ENCODE measurements at places on chromosomes 3 and 15.

DNA sequence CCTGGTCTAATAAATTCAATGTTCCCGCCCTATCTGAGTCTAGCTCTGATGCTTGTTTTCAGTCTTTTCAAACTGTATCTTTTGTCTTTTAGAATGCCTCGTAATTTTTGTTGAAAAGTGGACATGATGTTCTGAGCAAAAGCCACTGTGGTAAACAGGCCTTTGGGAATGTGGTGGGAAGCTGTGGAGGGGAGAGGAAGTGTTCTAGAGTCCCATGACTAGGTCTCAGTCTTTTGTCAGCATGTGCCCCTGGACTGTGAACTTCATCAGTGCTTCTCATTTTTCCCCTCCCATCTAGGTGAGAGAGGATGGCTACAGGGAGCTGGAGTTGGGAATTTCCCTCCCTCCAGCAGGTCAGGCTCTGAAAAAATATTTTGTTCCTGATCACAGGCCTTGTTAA, 33.7 kb downstream of the SUSD5 start:
- no peak for DNase-seq

DNA sequence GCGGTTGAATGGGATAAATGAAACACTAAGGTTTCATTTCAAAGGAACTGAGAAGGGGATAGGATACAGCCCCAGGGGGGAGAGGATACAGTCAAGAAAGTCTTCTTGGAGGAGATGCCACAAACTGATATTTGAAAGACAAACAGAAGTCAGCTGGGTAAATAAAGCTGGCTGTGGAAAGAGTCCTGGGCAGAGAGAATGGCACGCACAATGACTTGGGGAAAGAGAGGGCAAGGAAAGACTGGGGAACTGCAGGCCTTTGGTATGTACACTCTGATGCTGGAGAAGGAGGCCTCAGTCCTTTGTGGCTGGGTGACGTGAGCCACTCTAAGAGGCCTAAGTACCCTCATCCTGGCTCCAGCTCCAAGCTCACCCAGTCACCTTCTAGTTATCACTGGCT, 45.2 kb upstream of the LMCD1 start:
- no peak for DNase-seq

GRCh38 chr3:4772171-4772804, 206.9 kb upstream of the BHLHE40 start:
- DNase-seq = peak; percentile 85

DNA sequence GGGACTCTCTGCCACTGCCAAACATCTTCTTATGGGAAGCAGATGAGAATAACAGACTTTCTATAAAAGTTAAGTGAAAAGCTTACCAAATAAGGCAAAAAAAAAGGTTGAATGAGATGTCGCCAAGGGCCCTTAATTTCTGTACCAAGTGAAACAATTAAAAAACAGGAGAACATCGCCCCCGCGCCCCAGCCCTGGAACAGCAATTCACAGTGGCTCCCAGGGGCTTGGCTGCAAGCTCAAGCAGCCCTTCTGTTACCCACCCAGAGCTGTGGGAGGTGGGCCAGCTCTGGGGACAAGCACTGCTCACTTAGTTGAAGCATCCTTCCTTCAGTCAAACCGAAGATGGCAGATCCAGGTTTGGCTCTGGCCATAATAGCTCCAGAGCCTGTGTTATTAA, 208.0 kb downstream of the ERC2 start:
- no peak for DNase-seq

DNA sequence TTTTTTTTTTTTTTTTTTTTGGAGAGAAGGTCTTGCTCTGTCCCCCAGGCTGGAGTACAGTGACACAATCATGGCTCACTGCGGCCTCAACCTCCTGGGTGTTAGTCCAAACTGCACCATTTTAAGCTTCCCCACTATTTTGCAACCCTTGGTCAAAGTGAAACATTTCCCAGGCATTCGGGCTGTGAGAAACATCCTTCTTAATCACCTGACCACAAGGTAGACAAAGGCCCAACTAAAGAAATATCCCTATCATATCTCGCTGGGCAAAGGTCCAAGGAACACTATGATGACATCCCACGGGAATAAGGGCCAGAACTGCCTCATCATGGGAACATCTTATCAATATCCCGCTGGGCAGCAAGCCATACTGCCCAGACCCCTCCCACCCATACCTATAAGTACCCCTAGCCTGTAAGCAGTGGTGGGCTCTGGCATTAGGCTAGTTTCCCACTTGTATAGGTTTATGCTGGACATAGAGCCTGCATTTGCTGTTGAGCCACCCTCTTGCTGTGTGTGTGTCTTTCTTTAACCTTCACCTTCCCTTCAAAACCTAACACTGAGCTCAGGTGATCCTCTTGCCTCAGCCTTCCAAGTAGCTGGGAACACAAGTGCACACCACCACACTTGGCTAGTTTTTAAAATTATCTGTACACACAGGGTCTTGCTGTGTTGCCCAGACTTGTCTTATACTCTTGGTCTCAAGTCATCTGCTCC, 95.2 kb downstream of the SEMA5B start:
- DNase-seq = no peak

- no peak for DNase-seq
Observed at GRCh38 chr3:42377681-42378080, 32.7 kb downstream of the LYZL4 start.

- no peak for DNase-seq
Observed at GRCh38 chr3:157061265-157061664, 98.7 kb downstream of the CCNL1 start.

DNA sequence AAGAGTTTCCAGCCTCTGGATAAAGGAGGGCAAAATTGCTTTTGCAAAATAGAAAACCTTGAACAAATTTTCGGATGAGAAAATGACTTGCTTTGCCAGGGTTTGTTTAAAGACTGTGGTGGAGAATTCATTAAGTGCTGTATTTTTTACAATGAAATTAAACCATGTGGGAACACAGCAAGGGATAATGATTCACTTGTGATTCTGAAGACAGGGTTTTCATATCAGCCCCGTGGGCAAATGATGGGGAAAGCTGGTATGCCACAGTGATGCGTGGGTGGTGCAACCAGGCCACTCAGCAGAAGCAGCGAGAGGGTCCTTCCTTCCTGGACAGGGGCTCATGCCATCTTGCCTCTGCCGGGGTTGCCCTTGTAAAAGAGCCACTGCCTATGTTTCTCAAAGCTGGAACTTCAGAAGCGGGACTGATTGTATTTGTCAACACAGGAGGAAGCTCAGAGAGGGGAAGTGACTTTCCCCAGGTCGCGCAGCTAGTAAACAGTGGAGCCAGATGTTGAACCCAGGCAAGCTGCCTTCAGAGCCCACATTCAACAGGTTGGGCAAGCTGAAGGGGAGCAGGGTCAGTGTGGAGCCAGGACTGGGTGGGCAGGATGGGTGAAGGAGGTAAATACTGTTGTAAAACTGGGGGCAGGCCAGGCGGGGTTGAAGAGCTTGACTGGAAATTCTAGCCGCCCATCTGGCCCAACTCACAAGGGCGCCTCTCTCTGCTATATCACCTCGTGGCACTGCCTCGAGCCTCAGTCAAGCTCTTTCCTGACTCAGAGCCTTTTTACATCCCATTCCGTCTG, 79.1 kb downstream of the TOP2B start:
- DNase-seq = no peak

- DNase-seq = peak; percentile 22
Observed at GRCh38 chr3:64489361-64490044, 198.3 kb downstream of the ADAMTS9 start.

DNA sequence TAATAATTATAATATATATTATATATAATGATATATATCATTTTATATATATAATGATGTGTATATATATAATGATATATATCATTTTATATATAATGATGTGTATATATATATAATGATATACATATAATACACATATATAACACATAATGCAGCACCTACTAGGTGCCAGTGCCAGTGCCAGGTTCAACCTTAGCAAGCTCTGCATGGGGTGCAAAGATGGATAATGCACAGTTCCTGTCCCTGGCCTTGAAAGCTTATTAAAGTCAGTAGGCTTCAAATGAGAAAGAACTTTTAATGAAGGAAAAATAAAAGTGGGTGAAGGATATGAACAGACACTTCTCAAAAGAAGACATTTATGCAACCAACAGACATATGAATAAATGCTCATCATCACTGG, 192.7 kb upstream of the SLC2A2 start:
- no peak for DNase-seq

DNA sequence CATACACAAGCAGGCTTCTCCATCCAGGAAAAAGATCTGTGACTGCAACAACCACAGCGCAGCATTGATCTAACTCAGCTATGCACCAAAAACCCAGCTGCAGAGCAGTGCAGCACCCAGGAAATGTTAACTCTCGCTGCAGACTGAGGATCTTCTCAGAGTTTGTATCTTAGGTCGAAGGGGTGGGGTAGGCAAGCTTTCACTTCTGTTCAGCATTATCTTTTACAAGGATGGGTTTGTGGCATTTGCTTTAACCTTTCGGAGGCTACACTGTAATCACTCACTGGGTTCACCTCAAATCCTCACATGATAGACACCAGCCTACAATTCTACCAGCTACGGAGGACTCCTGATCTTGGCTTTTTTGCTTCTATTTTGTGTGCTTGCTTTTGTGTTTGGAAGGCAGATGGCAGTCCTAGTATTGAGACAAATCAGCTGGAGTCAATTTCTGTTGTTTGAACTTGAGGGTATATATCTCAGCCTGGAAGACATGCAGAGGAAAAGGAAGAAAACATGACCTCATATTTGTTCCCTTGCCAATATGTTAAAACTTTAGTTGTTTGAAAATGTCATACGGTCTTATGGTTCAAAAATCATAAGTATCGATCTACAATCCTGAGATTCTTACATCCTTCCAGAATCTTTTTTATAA, 25.2 kb downstream of the LRRK1 start:
- no peak for DNase-seq

DNA sequence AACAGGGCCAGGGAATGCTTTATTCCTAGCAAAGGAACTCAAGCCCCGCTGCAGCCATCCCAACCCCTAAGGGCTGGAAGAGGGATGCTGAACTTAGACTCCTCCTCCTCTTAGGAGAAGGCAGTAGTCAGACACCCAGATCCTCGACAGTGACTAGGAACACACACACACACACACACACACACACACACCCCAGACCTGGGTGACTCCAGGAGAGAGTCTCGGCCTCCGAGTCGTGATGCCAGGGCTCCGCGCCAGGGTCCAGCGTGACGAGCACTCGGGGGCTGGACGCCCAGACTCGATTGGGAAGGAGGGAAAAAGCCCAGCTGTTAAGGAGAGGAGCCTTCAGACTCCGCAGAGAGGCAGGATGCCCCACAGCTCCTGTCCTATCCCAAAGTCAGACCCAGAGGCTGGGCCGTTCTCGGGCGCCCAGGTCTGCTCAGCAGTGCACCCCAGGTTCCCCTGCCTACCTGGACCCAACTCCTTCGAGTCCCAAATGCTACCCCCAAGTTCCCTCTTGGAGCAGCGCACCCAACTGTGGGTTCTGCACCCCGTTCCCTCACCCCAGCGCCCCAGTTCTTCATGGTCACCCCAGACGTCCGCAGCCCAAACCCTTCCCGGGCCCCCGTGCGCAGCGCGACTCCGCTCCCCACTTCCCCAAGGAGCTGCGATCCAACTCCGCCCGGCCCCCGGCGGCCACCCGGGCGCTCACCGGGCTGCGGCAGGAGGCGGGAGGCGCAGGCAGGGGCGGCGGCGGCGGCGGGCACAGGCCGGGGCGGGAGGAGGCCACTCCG, 421 bp downstream of the BMF start:
- no peak for DNase-seq

DNA sequence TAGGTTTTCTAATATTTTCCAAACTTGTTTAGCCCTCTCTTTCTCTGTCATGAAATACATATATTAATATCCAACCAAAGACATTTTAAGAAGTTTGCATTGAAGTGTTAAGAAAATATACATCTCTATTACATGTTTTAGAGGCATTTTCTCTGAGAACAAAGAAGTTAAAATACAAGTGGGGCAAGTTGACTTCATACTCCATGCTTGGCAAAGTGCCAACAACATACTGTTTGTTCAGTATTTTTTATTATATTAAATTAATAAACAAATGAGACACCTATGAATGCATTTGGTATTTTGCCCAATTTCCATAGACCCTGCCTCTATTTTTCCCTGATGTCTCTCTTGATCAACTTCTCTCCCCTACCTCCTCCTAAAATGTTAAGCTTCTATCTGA, 232.8 kb upstream of the MRPL3 start:
- no peak for DNase-seq

DNA sequence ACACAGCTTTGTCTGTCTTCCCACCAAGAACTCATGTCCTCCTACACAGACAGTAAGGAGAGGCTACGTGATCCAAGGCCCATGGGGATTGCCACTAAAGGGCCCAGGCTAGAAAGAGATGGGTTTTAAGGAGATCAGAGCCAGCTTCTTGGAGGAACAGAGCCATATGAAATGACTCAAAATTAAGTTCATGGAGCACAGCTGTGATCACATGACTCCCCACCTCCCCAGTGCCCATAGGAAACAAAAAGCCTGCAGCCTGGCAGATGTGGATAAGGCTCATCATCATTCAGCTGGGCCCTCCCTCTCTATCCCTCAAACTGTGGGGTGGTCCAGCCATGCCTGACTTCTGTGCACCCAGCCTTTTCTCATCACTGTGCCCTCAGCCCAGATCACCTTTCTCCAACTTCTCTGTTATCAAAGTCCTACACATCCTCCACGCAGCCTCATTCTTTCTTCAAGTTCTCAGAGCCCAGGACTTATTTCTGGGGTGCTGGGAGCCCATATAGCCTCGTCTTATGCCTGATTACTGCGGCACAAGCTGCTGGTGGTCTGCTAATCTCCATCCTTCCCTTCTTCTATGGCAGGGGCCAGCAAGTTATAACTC, 137.6 kb downstream of the SMAD6 start:
- DNase-seq = peak; percentile 21

DNA sequence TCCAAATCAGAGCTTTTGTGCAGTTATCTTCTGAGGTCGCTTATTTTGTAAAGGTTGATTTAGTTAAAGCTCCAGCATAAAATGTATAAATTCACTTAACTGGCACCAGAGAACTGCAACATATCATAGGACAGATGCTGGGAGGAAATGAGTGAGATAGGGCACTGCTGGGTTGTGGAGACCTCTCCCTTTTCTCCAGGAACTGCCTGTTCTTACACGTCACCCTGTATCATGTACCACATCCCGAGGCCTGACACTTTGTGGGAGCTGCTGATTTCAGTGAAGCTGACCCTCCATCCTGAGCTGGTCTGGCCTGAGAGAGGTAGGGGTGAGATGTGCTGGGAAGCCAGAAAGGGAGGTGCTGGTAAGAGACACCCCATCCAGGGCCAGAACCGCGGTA, 213.8 kb upstream of the FEZF2 start:
- no peak for DNase-seq

DNA sequence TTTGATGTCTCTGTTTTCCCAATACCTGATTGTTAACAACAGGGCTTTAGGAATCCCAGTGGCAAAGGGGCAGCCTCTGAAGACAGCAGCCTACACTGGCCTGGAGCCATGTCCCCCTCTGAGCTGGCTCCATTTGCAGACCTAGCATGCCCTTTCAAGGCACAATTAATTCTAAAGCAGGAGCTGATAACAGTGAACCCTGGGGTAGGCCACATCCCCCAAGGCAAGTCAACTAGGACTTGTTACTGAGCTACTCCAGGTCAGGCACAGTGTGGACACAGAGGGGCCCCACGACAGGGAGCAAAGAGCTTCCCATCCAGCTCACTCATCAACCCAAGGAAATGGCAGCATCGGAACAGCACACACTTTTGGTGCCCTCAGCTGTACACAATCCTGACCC, 51.9 kb downstream of the SPSB4 start:
- no peak for DNase-seq

GRCh38 chr15:52180196-52180835, 10.9 kb downstream of the GNB5 start:
- no peak for DNase-seq

- DNase-seq = no peak
Observed at GRCh38 chr15:28891588-28891987, 5.8 kb downstream of the APBA2 start.

- DNase-seq = no peak
Observed at GRCh38 chr15:96326328-96327154, 4.0 kb upstream of the NR2F2 start.

GRCh38 chr3:64220161-64220914, 4.9 kb downstream of the PRICKLE2 start:
- DNase-seq = peak; percentile 4

Measured in hematopoietic multipotent progenitor cell treated with erythropoietin and hydrocortisone succinate and interleukin-3 and kit ligand, for 8 days (in vitro differentiated cells).